ENCODE measurements at places on chromosomes 5 and 9. TPM values are rescaled to one million over a fixed set of nuclear protein-coding genes. Genes with fewer than 3 reads are reported as not detected.

The SLC34A3 gene
- total RNA-seq = not detected

The SH3RF2 gene
- 0.12 TPM for total RNA-seq

The MELK gene
- 69.6 TPM for total RNA-seq

The BTNL8 gene
- not detected for total RNA-seq
